ENCODE measurements at places on chromosomes 12 and 14.

DNA sequence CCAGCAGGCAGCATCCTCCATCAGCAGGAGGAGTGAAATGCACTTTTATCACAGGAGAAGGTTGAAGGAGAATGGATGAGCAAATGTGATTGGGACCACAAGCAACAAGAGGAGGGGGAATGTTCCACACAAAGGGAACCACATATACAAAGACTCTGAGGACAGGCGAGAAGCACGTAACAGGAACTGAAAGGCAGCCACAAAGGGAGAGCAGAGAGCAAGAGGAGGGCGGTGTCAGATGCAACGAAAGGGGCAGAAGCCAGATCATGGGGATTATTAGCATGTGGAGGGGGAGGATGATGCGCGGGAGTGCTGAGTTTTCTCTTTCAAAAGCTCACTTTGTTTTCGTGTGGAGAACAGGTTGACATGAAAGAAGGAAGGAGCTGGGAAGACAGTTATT lies 241.1 kb downstream of the SPTSSA start:
- DNase-seq, result no peak

GRCh38 chr14:68012871-68013270 lies 193.3 kb downstream of the RAD51B start:
- DNase-seq, result no peak

DNA sequence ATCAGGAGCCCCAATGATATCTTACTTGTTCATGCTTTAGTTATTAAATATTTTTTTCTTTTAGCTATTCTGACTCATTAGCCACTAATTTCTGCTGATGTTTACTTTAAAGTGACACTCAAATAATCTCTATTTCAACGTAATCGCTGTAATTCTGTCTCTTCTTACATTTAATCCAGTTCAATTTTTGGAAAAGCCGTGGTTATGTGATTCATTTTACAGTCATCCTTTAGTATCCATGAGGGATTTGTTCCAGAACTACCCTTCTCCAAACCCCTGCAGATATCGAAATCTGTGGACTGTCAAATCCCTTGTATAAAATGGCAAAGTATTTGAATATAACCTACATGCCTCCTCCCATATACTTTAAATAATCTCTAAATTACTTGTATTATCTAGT lies 1103.4 kb downstream of the LRFN5 start:
- no peak for DNase-seq

DNA sequence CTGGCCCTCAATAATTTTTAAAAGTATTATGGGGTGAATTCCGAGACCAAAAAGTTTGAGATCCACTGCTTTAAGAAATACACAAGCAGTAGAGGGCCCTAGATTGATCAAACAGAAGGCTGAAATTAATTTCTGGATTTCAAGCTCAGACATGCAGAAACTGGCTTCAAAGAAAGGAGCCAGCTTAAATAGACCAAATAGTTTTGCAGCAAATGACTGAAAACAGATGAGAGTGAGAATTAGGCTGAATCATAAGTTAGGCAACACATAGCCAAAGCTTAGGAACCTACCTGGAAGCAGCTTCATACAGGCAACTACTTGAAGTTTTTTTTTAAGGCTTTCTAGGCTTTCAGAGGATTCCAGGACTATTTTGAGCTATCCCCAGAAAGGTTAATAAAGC lies 12.4 kb downstream of the ATF7 start:
- no peak for DNase-seq

DNA sequence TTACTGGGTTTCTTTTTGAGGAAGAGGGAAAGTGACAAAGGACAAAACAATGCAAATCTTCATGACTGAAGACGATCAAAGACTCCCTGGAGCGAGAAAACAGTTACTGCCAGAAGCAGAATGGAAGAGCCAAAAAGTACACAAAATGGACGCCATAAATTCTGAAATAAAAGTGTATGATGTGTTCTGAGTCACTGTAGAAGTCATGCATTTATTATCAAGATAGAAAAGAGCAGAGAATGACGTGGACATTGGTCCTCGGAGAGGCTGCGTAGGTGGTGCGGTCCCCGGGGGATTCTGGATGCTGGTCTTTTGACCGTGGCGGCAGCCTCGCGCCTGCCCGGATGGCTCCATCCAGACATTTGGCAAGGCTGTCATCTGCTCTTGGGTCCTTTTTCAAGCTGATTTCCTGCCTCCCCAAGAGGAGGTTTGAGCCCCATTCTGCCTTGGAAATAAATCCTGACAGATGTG lies 52.8 kb downstream of the C14orf132 start:
- DNase-seq, result no peak

DNA sequence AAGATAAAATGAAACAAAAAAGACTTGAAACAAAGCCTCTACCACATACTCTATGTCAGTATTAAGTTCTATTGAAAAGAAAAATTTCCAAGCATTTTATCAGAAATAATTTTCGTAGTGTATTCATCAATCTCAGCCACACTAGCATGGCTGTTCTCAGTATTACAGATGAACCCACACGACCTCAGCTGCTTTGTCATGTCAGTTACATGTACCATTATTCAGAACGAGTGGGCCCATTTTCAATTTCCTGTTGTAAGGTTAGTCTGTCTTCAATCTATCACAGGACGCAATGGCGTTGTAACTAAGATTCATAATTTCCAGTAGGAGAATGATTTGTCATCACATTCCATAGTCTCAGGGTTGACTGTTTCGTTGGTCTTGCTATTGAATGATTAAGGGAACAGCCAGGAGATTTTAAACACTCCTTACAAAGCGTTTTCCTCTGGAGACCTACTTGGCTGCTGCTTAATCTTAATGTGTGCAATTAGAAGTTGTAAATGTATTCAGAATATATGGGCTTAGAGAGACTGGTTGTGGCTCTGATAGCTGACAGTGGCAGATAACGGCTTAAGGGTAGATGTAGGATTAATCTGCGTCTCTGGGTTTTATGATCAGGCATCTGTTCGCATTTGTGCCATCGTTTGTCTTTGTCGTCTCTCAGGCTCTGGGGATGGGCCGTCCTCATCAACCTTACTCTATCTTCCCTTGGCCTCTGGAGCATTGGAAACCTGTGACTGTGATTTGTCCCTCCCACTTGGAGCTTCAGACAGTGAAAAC lies 65.4 kb downstream of the GLT1D1 start:
- DNase-seq, result no peak

GRCh38 chr14:72305561-72305960 lies 373.3 kb downstream of the RGS6 start:
- no peak for DNase-seq

DNA sequence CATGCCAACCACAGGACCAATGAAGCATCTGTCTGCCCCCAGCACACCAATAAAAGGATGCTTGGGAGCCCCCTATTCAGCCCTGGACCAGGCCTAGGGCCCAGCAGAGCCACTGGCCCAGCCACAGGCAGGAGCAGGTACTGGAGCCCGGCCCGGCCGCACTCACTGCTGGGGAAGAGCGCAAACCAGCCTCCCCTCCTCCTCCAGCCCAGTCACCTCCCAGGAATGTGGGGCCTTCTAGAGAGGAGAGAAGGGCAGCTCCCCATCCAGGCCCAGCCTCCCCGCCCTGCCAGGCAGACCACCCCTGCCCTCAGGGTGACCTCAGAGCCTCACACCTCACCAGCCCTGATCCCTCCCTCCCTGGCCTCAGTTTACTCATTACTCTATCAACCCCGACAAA lies 56.2 kb downstream of the CCNK start:
- DNase-seq, result peak; percentile 88

DNA sequence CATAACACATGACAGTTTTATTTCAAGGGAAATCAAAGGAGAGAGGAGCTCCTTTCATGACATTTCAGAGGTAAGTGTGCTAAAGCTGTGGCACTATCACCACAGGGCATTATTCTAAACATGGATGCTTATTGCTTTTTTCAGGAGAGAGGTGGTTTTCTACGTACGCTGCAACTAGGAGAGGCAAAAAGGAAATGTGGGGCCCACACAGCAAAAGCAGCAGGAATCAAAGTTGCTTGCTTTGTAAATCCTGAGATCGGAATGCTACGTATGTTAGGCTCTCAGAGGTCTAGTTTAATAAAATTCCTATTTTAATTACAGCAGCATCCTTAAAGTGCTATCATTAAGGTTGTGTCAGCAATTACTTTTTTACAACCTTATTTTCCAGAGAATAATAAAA lies 55.0 kb upstream of the GRIP1 start:
- DNase-seq, result no peak

GRCh38 chr14:103707329-103708263 lies 7.7 kb downstream of the XRCC3 start:
- DNase-seq, result no peak

DNA sequence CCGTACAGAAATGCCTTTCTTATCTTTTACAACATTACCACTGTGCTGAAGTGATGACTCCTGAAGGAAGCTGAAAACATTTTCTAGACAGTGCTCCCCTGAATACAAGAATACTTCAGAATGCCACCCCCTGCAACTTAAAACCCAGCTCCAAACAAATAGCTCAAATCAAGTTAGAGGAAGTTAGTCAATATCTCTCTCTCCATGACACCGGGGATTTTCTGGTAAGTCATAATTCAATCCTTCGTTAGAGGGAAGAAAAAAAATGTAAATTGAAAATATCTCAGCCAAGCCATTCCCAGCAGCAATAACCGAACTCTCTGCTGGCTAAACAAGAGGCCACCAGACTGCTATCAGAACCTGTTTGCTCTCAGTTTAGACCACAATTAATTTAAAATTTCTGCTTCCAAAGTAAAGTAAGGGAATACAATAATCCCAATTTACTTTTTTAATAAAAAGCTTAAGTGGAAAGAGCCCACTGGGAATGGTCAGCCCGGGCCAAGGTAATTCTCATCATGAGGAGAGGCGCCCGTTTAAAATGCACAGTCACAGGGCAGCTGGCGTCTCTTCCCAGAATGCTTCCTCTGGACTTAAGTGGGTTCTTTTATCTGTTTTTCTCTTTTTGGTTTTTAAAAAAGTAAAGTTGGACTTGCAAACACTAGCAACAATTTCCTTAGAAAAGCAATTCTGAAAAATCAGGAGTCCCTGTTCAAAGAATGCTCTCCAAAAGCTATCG lies 710.1 kb upstream of the STXBP6 start:
- no peak for DNase-seq

- peak; percentile 74 for DNase-seq
These were observed 47.3 kb upstream of the GTF2A1 start for GRCh38 chr14:81268016-81268416.

GRCh38 chr14:29390081-29390832 lies 537.4 kb downstream of the PRKD1 start:
- no peak for DNase-seq

GRCh38 chr12:103834942-103835341 lies 6.1 kb downstream of the NT5DC3 start:
- no peak for DNase-seq

DNA sequence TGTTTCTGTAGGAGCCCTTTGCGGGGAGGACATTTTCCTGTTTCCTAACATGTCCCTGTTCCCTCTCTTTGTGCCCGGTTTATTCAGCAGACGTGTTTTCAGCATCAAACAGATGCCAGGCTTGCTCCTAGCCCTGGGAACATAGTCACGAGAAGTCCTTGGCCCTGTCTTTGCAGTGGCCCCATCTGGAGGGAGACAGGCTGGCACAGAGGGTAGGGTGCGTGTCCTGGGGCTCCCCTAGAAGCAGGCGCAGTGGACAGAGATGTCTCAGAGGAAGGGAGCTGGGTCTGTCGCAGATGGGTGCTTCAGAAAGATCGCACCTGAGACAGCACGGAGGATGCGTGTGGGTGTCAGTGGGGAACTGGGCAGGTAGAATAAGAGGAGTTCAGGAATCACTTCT lies 75.0 kb upstream of the DYNC1H1 start:
- no peak for DNase-seq

DNA sequence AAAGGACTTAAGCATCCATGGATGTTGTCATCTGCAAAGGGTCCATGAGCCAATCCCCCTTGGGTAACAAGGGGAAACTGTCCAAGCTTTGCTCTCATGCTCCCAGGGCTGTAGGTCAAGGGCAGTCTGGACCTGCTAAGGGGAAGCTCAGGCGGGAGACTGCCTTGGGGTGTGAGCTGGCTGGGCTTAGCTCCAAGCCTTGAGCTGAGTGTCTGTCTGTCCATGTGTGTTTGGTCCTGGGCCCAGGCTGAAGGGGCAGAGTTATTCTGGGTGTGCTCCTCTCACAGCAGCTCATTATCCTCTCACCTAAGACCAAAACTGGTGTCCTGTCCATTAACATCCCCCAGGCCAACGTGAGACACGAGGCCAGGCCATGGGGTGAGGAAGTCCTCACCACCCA lies 274.8 kb downstream of the SLC15A4 start:
- DNase-seq, result no peak

- DNase-seq, result no peak
These were observed 83.8 kb downstream of the EEA1 start for GRCh38 chr12:92845329-92845728.

DNA sequence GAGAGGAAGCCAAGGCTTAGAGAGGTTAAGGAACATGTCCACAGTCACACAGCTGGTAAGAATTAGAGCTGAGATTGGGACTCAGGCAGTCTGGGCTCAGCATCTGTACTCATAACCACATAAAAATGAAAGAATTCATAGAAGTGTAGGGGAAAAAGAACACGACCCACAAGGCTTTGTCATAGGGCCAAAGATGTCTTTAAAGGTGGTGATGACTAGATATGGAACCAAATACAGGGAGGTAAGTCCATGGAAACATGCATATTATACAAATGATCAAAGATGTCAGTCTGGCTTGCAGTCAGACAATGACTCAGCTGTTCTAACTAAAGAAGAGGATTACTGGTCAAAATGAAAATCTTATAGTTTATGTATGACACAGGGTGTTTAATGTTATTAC lies 7.2 kb upstream of the SSPN start:
- DNase-seq, result peak; percentile 29

DNA sequence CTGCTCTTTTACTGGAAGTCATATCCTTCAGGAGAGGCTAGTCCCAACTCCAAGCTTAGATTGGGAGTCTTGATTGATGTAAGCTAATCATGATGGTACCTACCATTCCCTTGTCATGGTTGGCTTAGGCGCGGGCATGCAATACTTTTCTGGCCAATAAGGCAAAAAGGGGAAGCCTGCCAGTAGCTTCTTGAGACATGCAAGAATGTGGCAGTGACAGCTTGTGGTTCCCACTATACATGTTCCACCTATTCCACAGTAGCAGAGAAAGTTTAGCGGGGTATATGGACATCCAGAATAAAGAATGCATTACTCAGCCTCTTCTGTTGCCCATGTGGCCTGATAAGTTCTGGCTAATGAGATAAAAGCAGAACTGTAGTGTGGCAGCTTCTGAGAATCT lies 55.0 kb downstream of the AP5M1 start:
- no peak for DNase-seq

DNA sequence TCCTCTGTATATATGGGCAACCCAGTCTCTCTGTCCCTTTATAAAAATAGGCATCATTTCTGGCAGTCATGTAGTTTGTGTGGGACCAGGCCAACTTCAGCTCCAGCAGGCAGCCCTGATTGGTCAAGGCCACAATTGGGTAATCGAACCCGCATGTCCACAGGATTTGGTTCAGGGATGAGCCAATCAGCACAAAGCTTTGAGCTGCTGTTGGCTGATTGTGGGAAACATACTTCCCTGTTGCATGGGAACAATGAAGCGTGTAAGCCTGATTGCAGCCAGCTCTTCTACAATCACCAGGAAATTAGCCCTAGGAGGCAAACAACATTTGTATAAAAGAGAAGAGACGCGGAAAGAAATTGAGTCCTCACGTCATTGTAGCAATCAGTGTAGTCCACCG lies 328.6 kb downstream of the PCNX1 start:
- no peak for DNase-seq

- peak; percentile 59 for DNase-seq
These were observed 561.9 kb downstream of the FLRT2 start for GRCh38 chr14:86091811-86092210.

GRCh38 chr12:98260276-98260675 lies 255.1 kb upstream of the TMPO start:
- DNase-seq, result no peak

- DNase-seq, result no peak
These were observed 31.3 kb downstream of the TM7SF3 start for GRCh38 chr12:26982866-26983265.

Data from HT1080 (cell line).